ENCODE measurements at places on chromosomes 11 and 22. TPM values are rescaled to one million over a fixed set of nuclear protein-coding genes. Genes with fewer than 3 reads are reported as not detected.

DNA sequence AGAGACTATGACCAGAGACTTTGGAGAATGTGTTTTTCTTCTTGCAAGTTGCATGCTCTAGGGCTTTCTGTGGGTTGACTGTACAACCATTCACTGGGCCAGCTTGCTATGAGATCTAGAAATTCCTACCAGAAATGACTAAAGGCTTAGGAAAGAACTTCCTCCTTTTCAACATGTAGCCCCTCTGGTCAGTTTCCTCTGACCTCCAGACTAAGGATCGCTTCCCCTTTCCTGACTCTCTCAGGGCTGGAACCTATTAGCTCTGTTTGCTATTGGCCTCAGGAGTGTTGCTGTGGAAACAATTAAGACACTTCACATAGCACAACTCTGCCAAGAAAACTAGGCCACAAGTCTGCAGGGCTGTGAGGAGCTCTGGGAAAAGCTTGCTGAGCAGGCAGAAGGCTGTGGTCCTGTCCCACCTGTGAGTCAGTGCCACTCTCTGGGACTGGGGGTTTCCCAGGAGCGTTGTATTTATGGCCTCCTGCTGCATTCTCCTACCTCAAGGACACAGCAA is 10.7 kb downstream of the CRY2 start:
- DNase-seq = no peak

Gene CD44
- 188 TPM for total RNA-seq

Gene SOX6
- total RNA-seq = 53.7 TPM

Gene TMEM25
- total RNA-seq = 20.9 TPM

DNA sequence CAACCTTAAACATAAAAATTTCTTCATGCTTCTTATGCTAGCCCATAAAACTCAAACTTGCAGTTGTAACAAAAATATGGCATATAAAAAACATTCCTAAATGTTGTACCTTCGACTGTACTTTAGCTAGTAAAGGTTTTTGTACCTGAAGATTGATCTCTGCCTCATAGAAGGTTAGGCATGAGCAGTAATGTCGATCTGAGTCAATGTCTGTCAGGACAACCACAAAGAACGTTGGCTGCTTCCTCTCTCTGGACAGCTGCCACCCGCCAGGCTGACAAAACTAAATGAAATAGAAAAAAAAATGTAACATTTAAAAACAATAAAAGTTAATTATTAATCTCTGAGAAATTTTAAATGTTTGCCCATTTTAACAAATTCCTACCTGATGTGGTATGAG is 251.3 kb downstream of the SBF2 start:
- DNase-seq = no peak

Gene RFPL1
- total RNA-seq = not detected

- DNase-seq = no peak
Measured at GRCh38 chr11:131693756-131694155, 323.3 kb downstream of the NTM start.

Gene MYOD1
- not detected for total RNA-seq

Gene RBM4B
- total RNA-seq = 23.7 TPM

- DNase-seq = no peak
Measured at GRCh38 chr11:96361778-96362177, 18.8 kb upstream of the MAML2 start.

DNA sequence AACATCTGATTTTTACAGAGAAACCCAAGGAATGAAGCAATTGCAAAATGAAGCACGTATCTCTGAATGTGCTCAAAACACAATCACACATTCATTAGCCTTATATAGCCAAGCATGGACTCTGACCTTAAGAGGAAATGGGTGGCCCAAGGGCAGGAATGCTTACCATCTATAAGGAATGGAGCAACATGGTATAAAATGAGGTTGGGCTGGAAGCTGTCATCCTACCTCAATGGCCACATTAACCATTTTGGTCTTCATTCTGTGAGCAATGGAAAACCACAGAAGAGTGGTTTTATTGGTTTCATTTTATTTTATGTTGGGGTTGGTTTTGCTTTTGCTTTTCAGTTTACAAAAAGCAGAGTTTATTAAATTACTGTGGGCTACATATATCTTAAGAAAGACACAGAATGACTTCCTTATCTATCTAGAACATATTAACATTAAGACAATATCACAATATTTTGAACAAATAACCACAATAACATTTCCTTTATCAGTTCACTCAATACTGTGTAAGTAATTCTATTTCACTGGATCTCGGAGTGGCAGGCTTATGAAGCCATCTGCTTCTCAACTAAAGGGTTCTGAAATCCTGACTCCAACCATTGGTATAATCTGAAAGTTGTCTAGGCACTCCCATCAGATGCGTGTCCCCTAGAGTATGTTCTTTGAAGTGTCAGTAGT is 10.8 kb upstream of the MS4A13 start:
- no peak for DNase-seq

DNA sequence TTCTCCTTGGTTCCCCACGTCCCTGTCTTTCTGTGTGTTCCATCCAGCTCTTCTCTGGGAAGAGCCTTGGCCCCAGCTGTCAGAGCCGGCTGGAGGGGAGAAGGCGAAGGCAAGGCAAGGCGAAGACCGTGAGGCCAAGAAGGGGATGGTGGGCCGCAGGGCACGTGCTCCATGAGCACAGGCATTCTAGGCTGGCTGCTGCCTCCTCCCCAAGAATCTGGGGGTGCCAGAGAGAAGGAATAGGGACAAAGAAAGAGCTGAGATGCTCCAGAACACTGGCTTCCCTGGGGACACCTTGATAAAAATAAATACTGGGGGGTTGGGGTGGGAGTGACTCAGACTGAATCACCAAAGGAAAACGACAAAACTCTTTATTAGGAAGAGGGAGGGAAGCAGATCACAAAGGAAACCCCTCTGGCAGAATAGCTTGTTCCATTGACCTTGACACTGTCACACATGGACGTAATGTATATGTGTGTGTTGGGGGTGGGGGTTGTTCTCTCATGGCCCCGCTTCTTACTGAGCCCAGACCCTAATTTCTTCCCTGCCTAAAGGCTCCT is 52.5 kb downstream of the NECTIN1 start:
- DNase-seq = no peak

- no peak for DNase-seq
Measured at GRCh38 chr11:81987829-81988472, 745.7 kb downstream of the FAM181B start.

Gene OR52I2
- total RNA-seq = not detected

GRCh38 chr11:47003180-47003877 is 66.8 kb downstream of the CSTPP1 start:
- no peak for DNase-seq

Gene JHY
- 13.3 TPM for total RNA-seq

GRCh38 chr11:115169251-115169650 is 335.0 kb downstream of the CADM1 start:
- no peak for DNase-seq

Gene PKNOX2
- total RNA-seq = 17.3 TPM

- DNase-seq = no peak
Measured at GRCh38 chr22:22909605-22910271, 22.1 kb downstream of the IGLL5 start.

Gene TSPAN4
- total RNA-seq = 118 TPM

Gene HEPHL1
- not detected for total RNA-seq

- DNase-seq = no peak
Measured at GRCh38 chr22:20107951-20108756, 7.8 kb upstream of the RANBP1 start.

GRCh38 chr11:96186806-96187205 is 156.2 kb downstream of the MAML2 start:
- no peak for DNase-seq

Gene GVQW3
- 6.2 TPM for total RNA-seq

DNA sequence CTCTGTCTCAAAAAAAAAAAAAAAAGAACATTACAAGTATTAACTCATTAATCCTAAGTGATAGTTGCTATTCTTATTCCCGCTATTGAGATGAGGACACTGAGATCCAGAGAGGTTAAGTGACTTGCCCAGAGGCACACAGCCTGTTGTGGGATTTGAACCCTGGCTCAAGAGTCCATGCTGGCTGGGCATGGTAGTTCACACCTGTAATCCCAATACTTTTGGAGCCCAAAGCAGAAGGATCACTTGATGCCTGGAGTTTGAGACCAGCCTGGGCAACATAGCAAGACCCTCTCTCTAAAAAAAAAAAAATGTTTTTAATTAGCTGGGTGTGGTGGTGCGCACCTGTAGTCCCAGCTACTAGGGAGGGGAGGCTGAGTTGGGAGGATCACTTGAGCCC is 4.1 kb downstream of the GCAT start:
- no peak for DNase-seq

Gene MMP3
- 6.7 TPM for total RNA-seq

Gene OR51B2
- 0.40 TPM for total RNA-seq

DNA sequence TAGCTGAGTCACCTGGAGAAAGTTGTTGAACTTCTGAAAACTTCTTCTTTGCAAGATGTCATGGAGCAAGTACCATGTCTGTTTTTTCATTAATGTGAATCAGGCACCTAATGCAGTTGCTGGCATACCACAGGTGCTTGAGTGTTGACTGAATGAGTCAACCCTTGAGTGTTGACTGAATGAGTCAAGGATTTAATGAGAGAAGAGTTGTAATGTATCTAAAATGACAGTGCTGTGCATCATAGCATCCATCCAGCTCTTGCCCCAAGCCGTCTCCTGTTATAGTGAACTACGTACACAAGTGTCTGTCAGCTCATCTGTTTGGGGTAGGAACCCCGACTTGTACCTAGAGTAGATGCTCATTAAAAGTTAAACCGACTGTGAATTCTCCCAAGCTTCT is 93.1 kb downstream of the CWC15 start:
- no peak for DNase-seq

- DNase-seq = no peak
Measured at GRCh38 chr11:47989779-47990178, 9.4 kb downstream of the PTPRJ start.

- no peak for DNase-seq
Measured at GRCh38 chr11:29734287-29734686, 282.5 kb downstream of the KCNA4 start.

Gene RASGRP2
- 39.7 TPM for total RNA-seq

- DNase-seq = no peak
Measured at GRCh38 chr11:21552911-21553310, 640.0 kb upstream of the ANO5 start.

DNA sequence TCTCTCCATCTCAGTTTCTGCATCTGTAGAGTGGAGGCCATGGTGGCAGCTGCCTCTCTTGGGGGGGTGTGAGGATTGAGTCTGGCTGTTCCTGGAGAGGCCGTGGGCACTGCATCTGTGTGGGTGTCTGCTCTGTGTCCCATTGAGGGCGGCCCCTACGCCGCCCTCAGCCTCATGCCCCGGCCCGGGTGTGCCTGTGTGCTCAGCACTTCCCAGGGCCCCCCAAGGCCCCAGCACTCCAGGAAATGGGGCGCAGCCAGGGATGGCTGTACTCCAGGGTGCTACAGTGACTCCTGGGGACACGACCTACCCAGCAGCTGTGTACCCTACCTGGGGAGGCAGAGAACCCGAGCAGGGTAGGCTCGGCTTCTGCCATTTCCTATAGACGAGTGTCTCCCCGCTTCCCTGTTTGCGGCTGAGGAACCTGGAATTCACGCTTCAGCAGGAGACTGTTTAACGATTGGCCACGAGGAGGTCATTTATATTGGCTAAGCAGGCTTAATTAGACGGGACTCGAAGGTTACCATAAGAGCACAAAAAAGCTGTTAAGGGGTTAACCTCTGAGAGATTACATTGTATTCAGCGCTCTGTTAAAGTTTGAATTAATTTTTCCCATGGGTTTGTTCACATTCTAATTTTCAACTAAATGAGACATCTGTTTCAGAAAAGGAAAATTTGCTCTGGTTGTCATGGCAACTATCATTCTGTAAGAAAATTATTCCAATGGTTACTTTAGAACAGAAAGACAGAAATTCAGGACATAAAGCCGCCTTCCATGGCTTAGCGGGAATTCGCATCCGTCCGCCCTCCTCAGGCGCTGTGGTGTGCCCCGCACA is 76.4 kb downstream of the MPPED1 start:
- no peak for DNase-seq

DNA sequence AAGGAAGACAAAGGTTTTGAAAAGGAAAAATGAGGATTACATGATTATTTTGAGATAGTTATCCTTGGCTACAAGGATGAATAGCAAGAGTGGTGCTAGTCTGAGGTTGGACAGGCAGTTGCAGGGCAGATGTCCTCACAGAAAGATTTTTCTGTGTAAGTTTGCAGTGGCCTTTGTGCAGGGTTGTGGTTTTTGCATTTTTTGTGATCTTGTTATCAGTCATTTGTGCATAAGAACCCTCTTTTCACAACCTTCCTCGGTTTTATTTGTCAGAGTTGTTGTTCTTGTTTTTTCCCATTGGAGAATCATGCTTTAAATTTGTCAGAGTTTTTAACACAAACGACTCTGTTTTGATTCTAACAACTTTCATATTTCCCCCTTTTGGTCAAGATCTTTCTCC is 1.4 kb downstream of the CCDC134 start:
- no peak for DNase-seq

Gene POU2AF1
- 1.2 TPM for total RNA-seq
